ENCODE measurements at places on chromosomes 3 and 15. TPM values are rescaled to one million over a fixed set of nuclear protein-coding genes. Genes with fewer than 3 reads are reported as not detected.

The ZNF619 gene
- 5.6 TPM for total RNA-seq

The POTEB gene
- total RNA-seq: not detected

The SLC6A1 gene
- total RNA-seq: 1.7 TPM

The FAM3D gene
- 1.8 TPM for total RNA-seq

The MUSTN1 gene
- total RNA-seq: 9.6 TPM

All from skin of body (tissue), 3 donors.